ENCODE measurements at places on chromosomes 11 and 22.

GRCh38 chr11:8028766-8029165 is 41.6 kb downstream of the EIF3F start:
- DNase-seq = no peak

- no peak for DNase-seq
Measured at GRCh38 chr11:117822074-117823033, 2.2 kb downstream of the FXYD2 start.

DNA sequence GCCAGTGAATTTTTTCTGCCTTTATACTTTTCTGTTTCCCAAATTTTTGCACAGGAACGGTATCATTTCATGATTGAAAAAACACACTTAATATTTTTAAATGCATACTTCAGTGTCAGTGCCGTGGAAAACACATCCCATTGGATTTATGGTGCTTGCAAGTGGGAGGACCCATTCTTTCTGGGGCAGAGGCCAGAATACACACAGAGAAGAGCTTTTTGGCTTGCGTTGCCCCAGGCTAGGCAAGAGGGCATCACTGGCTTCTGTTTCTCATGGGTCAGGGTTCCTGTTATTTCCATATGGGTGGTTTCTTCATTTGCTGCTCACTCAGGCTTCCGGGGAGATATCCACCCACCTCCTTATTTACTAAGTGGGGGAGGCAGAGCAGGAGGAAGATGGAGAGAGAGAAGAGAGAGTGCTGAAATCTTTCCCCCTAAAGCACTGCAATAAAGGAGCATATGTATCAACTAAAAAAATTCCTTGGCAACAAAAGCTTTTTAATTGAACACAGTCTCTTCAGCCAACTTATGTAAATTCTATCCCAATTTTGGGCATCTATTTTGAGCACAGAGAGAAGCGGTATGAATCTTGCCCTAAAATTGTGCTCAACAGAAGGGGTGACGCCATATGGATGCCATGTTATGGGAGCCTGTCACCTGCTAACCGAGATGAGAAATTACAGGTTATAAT is 66.0 kb upstream of the KIRREL3 start:
- DNase-seq = peak; percentile 41

DNA sequence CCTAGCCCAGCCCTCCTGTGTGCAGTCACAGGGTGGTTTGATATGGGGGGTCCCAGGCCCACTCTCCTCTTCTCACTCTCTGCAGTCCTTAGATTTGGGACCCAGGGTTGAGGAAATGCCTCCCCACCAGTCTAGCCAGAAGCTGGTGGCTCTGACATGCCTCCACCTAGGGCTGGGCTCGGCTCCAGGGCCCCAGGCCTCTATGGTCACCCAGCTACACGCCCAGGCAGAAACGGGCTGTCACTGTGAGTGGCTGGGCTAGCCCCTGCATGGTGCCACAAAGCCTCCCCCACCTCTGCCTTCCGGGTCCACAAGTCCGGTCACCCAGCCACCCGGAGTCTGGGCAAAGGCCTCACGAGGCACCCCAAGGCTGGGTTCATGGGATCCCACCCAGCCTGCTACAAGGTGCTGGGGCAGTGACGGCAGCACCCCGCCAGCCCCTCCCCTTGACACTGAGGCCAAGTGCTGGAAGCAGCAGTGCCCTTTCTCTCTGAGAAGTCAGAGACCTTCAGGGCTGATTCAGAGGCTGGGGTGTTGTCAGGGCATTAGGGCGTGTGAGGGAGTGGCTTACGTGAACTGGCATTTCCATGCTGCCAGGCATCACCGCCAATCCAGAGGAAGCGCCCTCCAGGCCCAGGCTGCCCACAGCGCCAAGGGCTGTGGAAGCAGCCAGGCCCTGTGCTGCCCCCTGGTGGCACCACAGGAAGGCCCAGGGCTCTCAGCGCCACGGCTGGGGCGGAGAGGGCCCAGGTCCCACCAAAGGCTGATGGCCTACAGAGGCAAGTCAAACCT is 638 bp upstream of the PITPNM1 start:
- DNase-seq = peak; percentile 93

GRCh38 chr11:27914080-27914479 is 193.9 kb downstream of the KIF18A start:
- no peak for DNase-seq

GRCh38 chr11:69409812-69410645 is 71.4 kb upstream of the LINC01488 start:
- DNase-seq = no peak

- DNase-seq = peak; percentile 72
Measured at GRCh38 chr22:44676441-44677352, 25.3 kb upstream of the PRR5 start.

DNA sequence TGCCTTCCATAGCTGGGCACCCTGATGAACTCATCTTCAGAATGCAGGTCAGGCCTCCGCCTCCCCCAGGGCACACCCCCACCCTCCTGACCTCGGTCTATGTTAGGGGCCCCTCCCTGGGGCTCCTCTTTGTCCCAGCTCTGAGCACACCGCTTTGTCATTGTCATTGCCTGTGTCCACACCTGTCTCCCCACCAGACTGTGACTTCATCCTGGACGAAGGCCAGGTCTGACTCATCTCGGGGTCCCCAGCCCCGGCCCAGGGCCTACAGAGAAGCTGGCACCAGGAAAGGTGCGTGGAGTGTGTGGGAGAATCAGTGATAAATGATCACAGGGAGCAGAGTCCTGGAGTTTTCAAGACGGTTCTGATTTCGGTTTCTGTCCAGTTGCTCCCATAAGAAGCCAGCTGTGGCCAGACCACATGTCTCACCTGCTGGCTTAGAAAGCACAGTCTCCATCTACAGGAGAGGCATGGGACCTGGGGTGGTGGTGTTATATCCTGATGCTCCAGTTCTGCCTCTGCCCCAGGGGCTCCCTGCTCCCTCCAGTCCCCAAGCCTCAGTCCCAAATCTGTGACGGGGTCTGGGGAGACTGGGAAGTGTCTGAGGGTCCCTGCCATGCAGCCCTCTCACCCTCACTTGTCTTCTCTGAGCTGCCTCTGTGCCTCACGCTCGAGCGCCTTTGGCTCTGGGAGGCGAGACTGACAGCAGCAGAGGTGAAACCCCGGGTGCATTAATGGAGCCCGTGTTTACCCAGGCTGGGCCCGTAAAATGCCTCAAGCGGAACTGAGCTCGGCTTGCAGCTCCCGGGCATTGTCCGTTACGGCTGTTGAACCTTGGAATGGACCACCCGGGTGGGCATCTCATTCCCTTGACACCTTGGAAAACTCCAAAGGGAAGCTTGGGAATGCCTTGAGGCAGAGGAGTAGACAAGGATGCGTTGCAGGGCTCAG is 85.5 kb upstream of the WNT11 start:
- peak; percentile 63 for DNase-seq

DNA sequence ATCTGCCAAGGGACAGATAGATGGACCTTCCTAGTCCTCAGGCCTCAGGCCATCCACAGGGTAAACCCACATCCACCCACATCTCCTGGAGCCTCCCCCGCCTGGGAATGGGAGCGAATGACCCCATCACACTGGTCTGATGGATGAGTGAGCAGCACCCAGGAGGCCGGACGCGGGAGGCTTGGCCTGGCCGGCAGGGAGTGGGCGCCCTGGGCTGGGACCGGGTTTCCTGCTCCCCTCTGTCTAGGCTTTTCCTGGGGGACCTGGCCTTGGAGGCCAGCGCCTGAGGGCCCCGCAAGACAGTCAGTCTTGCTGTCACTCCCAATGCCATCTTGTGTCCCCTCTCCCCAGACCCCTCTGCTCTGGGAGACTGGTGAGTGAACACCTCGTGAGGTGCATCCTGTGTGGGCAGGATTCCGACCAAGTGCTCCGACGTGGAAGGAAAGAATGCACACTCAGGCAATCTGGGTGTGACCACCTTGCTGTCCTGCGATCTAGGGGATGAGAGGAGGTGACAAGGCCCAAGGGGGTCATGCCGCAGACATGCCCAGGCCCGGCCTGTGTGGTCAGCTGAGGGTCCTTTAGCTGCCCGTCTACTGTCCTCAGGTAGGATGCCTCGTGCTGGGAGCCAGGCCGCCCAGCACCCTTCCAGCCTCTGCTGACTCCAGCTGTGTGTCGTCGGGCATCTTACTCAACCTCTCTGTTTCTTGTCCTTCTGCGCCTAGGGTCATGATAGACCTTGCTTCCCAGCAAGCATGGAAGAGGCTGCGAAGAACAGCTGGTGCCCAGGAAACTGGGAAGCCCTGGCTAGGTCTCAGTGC is 26.5 kb upstream of the WNT7B start:
- no peak for DNase-seq

GRCh38 chr11:35231076-35231860 is 92.3 kb downstream of the CD44 start:
- DNase-seq = no peak

- peak; percentile 75 for DNase-seq
Measured at GRCh38 chr11:66277471-66278362, at the start of gene CNIH2. CNIH2 (plus strand) TSS chr11:66278175; CDS start chr11:66278457, 282 bp downstream.

- no peak for DNase-seq
Measured at GRCh38 chr11:79026803-79027445, 413.9 kb downstream of the TENM4 start.
